ENCODE measurements at places on chromosomes 6 and 20.

- peak; percentile 52 for DNase-seq
Observed at GRCh38 chr20:58228484-58229197, at the start of gene ANKRD60. Gene ANKRD60, minus strand, starts transcription at chr20:58228653. Its CDS starts 0 bp downstream, at chr20:58228653.

DNA sequence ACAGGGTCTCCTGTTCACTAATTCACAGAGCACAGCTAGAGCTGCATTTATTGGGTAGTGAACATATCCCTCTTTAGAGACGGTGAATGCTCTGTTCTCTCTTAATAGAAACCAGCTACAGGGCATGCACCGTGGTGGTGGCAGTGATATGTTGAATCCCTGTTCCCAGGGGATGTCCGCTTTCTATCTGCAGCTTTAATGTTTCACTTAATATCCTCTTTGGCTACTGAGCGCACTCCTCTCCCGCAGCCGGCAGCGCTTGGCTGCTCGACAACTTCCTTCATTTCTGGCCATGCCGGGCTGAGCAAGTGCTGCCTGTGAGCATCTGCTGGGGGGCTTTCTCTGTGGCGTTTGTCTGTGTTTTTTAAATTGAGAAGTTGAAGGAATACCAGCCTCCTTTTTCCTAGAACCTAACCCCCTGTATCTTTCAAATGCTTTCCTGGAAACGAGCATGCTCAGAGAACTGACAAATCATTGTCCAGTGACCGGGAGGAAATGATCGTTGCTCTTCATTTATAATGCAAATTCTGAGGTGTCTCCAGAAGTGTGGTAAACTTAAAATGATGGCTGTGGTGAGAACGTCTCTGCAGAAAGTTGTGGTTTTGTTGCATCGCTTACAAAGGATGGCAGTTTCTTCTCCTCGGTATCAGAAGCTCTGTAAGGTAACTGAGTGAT lies 297.9 kb downstream of the UTRN start:
- DNase-seq = peak; percentile 43

GRCh38 chr20:49346682-49347081 lies 68.8 kb upstream of the ZNFX1 start:
- DNase-seq = peak; percentile 35

DNA sequence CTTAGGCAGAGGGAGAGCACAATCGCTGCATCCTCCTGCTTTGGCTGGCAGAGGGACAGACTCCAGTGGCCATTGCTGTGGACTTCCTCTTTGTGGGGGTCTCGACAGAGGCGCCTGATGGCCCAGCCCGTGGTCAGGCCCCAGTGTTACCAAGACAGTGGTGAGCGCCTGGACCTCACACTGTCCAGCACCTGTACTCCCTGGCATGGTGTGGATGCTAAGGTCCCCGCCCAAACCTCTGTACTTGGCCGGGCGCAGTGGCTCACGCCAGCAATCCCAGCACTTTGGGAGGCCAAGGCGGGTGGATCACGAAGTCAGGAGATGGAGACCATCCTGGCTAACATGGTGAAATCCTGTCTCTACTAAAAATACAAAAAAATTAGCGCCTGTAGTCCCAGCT lies 2.3 kb upstream of the NTSR1 start:
- no peak for DNase-seq

DNA sequence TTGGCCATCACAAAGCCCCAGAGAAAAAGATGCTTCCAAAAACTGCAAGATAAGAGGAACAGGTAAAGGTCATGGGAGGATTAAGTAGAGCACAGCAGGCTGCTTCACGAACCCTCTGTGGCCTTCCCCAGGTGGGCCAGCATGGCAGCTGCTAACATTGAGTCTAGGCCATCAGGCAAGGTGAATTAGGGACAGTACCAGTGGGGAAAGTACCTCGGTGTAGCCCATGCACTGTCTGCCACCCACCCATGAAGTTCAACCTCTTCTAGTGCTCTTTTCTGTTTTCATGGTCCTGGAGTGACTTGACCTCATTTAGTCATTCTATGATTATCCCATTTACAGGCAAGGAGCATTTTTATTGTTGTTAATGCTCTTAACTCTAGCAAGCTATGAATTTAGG lies 108.6 kb upstream of the DUSP22 start:
- DNase-seq = no peak

DNA sequence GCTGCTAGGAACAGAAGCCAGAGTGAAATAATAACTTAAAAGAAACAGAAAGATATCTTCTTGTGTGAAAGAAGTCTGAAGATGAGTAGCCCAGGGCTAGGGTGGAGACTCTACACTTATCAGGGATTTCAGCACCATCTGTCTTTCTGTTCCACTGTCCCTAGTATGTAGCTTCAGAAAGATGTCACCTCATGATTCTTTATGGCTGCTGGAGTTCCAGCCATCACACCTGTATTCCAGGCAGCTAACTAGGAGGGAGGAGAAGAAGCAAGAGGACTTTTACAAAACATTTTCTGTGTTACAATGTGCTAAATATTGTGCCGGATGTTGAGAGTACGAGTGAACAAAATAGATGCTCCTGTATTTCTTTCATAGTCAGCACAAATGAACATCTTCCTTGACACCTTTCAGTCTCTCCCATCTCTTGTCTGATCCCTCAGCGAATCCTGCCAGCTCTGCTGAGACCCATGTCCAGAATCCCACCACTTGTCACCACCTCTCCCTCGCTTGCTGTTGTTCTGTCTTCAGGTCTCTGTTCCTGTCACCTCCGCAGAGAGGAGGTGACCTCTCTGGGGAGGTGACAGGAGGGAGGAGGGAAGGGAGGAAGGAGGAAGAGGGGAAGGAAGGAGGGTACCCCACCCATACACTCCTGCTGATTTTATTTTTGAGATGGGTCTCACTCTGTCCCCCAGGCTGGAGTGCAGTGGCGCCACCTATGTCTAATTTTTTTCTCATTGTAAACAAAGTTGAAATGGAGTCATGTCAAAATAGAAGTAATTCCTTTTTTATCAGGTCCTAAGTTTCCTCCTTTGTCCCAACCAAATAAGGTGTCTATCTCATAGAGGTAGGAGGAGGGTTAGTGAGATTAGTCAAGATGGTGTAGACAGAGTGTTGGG lies 188.9 kb downstream of the TFAP2C start:
- DNase-seq = no peak

DNA sequence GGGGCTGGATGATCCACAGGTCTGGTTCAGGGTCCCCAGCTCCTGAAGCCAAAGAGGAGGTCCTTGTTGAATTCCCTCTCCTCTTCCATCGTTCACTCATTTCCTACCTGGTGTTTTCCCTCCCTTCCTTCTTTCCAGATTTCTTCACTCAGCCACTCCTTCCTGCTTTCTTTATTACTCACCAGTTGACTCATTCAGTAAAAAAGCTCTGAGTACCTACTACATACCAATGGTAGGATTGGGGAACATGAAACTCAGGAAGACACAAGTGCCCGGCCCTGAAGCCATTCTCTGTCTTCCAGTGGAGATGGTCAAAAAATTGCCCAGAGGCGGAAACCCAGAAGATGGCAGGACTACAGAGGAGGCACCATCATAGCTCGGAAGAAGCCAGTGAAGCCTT lies 11.9 kb upstream of the NSFL1C start:
- no peak for DNase-seq

DNA sequence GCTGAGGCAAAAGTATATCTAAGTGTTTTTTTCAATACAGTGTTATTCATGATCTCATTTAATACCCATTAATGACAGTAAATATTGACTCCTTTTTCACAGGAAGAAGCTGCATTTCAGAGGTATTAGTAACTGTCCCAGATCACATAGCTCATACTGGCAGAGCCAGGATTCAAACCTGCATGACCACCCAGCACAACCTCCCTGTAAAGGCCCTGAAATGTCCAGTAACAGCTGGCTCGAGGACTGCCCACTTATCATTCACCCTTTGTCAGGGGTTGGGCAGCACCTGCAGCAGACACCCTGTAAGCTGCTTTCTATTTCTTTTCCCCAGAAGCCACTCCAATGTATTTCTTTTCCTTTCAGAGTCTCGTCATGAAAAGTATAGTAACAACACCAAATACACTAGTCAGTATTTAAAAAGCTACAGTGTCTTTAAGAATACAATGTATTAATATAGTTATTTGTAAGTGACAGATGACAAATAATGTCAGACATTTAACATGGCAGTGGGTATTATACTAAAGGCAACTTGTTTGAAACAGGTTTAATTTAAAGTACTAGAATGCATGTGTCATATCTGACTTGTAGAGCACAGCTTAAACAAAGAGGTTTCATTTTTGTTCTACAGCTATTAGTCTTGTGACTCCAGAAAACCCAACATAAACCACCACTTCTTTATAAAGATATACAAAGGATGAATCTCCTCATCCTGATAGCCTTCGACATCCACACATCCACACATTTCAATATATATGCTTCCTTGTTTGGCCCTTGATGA lies 841.6 kb upstream of the GJE1 start:
- DNase-seq = no peak

DNA sequence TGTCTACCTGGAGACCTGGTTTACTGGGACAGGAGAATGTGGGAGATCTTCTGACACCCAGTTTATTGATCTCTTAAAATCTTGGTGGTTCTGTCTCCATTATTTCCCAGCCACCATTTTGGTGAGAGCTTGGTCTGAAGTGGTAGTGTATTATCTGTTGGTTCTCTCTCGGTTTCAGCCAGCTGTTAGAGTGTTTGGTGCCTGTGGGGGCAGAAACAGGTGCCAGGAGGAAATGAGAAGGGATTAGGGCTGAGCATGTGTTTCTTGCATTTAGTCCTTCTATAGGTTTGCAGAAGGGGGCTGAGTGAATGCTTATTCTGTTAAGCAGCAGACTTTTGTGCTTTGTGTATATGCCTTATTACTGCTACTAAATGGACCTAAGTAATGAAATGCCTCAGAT lies 9.6 kb downstream of the JARID2 start:
- peak; percentile 83 for DNase-seq

DNA sequence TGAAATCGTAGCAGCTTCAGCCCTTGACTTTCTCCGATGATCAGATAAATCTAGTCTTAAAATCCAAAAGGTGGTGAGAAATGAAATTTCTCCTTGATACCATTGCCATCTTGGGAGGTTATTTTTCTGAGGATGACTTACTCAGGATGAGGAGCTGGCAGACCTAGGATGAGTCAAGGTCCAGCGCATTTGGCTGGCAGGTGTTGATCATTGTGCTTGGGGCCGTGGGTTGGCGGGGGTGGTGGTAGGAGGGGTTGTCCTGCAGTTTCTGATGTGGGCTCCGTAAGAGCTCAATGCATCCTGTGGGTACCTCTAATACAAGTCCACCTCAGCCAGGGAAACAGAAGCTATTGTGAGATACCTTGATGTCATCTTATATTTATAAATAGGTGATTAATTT lies 148.3 kb upstream of the SCGN start:
- no peak for DNase-seq

- DNase-seq = peak; percentile 77
Observed at GRCh38 chr6:150395388-150396009, 26.7 kb downstream of the IYD start.

- no peak for DNase-seq
Observed at GRCh38 chr6:35356391-35356790, 14.0 kb downstream of the PPARD start.

DNA sequence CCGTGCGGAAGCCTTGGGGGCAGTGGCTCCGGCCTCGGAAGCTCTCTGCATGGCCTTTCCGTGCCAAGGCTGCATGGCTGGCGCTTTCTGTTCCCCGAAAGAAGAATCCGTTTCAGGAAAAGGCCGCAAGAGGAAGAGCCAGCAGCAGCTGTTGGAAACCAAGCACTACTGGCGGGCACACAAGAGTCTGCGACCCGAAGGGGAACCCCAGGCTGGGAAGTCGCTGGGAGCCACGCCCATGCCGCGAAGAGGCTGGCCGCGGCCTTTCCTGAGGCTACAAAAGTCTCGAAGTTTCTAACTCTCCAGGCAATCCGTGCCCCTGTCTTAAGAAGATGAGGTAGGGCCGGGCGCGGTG lies at the start of gene CGAS:
Gene CGAS, minus strand, starts transcription at position 191 of the 355 bp plus-strand sequence. Its CDS starts 116 bp downstream, at position 75.
- DNase-seq = peak; percentile 92

- DNase-seq = peak; percentile 10
Observed at GRCh38 chr6:81480139-81480538, 272.3 kb downstream of the TENT5A start.

DNA sequence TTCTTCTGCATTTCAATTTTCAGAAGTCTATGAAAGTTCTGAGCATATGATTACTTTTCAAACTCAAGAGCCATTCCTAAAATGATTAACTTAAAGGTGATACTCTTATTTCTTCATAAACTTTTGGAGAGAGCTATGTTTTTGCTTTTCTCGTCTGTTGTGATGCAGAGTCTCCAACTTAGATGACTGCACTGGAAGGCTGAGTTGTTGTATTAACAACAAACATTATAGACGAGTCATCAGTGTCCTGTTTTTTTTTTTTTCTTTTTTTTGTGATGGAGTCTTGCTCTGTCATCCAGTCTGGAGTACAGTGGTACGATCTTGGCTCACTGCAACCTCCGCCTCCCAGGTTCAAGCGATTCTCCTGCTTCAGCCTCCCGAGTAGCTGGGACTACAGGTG lies 101.9 kb downstream of the CD109 start:
- no peak for DNase-seq

DNA sequence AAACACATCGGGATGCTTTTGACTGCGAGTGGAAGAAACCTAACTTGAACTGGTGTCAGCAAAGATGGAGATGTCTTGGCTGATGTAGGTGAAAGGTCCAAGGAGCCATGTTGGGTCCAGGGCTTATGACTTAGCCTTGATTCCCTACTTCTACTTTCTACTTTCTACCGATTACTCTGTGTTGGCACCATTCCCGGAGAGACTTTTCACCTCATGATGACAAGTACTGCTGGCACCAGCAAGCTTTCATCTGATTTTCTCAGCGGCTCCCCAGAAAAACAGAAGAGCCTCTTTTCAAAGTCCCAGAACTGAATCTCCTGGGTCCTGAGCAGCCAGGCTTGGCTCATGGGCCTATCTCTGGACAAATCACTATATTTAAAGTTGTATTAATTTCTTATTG lies 4.9 kb upstream of the EDN3 start:
- peak; percentile 31 for DNase-seq

DNA sequence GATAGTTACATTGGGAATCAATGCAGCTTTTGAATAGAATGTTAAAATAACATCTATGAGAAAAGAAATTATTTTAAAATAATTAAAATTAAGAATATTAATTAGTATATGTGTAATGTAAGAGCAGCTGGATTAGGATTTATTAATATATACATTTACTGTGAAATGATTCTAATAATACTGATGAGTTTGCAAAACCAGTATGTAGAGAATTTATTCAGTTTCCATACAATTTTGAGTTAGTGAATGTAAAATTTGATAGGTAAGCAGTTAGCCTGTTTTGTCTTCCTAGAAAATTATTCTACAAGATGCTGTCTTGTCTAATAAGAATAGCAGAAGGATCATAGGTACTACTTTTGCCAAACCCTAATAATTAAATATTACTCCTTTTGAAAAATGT lies 70.6 kb downstream of the STXBP5 start:
- DNase-seq = no peak

All from tongue (tissue), 3 donors.